ENCODE measurements at places on chromosomes 7 and 10.

- DNase-seq: no peak
These were observed 350.0 kb downstream of the ACTR3B start for GRCh38 chr7:153109566-153109965.

DNA sequence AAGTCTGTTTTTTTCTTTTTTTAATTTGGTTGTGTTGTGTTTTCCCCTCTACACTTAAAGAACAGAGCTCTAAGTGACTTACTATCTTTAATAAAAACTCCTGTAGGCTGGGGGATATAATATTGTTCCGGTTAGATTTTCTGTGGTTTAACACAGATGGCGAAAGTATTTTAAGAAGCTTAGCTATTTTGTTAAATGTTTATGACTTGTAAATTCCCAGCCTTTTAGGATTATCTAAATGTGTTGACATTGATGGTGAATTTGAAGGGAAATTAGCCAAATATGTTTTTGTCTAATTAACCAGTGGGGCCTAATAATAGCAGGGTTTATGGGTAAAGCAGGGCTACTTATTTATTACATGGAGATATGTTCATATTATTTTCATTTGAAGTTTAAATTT lies 538.5 kb downstream of the INHBA start:
- DNase-seq: no peak

DNA sequence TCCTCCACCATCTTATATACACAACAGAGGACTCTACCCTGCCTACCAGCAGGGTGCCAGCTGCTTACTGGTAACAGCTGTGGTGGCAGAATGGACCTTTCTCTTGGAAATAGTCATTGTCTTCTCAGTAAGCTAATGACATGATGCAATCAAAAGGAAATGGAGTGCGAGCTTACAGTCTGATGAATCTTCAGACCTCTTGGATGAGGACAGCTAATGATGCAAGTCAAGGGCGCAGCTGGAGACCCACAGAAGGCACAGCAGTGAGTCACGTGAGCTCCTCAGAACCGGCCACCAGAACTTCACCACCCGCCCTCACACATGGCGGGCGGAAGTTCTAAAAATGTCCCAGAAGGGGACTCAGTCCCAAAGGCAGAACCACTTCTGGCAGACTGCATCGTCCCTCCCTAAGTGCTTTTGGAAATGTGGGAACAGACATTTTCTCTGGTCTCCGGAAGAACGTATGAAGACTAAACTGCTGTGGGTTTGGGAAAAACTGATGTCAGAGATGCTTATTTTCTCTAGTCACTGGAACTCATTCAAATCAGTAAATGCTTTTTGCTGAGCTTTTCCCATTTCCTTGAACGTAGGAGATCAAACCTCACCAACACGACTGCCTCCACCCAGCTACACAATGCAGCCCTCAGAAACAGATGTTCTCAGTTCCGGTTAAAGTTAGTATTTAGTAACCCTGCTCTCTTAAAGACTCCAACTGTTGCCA lies 96.4 kb downstream of the FAS start:
- no peak for DNase-seq

DNA sequence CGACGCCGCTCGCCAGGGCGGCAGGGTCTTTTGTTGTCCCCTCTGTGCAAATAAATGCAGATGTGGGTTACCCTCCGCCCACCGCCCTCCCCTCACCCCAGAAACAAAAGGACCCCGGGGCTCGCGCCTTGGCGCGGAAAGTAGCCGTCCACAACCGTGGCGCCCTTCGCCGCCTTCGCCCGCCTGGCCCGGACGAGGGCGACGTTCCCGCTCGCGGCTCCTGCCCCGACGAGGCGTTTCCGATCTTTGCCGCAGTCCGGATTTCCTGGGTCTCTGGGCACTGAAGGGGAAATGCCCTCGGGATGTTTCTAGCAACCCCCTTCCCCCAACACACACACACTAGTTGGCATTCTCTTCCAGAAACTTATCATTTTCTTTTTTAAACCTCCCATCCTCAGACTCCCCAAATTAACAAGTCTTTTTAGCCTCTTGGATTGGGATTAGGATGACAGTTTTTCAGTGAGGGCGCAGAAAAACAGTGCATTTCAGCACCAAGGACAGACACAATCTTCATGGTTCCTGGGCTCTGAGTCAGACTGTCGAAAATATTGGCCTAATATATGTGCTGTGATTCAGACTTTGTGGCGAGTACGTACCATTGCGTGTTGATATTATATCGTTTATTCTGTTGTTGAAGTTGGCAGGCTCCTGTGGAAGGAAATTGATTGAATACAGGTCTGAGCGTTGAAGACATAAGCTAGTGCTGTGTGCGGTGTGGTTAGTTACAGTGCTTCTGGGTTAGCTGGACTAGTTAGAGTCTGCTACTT lies 771 bp downstream of the PHYHIPL start:
- peak; percentile 60 for DNase-seq

DNA sequence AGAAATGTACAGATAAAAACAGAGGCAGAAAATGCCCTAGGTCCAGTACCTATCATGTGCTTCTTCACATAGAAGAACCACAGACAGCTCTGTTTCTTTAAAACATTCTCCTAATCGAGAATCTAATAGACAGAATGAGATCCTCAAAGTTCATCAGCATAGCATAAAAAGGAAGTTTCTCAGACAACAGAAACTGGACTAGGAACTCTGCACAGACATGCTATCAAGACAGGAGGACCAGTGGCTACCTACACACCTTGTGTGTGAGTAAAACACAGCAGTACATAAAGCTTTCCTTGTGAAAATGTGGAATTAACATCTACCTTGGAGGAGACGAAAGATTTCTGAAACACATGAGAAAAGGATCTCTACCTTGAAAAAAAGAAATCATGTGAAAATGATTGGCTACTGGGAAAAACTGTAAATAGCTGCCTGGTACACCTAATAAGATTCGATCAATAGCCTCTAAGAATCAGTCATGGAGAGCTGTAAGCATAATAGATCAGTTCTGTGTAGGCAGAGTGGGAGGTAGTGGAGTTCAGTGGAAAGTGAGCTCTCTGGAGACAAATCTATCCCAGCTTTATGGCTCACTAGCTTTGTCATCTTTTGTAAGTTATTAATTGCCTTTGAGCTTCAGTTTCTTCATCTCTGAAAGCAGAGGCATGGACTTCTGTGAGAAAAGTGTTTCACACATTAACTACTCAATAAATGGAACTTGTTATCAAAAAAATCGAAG lies 26.7 kb downstream of the ELAPOR2 start:
- no peak for DNase-seq

- no peak for DNase-seq
These were observed 137.9 kb upstream of the CCDC6 start for GRCh38 chr10:60044242-60044641.

DNA sequence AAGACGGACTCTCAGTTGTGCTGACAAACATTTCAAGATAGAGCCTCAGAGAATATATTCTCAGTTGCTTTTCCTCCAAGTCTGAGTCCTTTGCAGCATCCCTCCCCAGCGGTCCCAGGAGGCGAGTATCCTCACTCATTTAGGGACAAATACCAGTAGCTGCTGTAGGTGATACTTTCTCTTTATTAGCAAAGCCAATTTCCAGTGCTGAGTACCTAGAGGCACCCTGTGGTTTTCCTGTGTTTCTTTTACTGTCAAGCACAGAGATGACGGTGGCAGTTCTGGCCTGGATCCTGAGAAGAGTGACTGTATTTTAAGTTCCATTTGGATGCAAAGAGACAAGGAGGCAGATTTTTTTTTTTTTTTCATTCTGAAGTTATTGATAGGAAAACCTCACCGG lies 1058.4 kb downstream of the SORCS3 start:
- DNase-seq: no peak

DNA sequence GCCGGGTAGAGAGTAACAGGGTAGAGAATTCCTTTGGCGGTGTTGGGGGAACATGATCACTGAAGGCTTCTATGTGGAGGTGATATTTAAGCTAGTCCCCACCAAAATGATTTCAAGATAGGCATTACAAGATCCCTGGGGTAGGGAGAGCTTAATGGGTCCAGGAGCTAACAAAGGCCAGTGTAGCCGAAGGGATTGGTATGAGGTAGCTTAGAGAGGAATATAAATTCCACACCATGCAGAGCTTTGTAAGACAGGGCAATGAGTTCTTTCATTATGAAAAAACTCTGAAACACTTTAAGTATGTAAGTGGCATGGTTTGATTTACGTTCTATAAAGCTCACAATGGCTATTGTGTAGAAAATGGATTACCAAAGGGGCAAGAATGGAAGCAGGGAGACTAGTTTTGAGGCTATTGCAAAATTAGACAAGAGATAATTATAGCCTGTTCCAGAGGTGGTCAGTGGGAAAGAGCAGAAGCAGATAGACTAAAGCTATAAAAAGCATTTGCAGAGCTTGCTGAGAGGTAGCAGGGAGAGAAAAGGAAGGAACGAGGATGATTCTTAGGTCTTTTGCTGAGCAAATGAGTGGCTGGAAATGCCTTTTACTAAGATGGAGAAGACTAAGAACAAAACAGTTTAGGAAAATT lies 119.7 kb upstream of the SLC25A13 start:
- no peak for DNase-seq

GRCh38 chr10:43403911-43404703 lies 4.9 kb downstream of the HNRNPF start:
- DNase-seq: no peak

- no peak for DNase-seq
These were observed 164.6 kb downstream of the GRK5 start for GRCh38 chr10:119371704-119372663.

DNA sequence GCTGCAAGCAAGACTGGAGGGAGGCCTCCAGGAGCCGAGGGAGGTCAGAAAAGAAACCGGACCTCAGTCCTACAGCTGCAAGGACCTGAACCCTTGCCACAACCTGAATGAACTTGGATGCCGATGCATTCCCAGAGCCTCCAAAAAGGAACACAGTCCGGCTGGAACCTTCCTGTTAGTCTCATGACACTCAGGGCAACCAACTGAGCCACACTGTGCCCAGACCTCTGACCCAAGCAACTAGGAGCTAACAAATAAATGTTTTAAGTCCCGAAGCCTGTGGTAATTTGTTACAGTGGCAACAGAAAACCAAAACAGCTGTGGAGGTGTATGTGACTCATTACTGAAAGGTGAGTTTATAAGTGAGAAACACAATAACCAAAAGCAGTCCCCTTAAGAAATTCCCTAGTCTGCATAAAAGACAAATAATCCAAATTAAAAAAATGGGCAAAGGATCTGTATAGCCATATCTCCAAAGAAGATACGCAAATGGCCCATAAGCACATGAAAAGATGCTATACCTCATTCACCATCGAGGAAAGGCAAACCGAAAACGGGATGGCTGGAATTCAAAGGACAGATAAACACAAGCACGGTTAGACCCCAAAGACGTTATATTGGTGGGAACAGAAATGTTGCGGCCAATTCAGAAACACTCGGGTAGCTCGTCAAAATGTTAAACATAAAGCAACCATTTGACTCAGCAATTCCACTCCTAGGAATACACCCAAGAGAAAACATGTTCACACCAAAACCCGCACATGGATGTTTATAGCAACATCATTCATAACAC lies 24.8 kb downstream of the GNA12 start:
- no peak for DNase-seq

DNA sequence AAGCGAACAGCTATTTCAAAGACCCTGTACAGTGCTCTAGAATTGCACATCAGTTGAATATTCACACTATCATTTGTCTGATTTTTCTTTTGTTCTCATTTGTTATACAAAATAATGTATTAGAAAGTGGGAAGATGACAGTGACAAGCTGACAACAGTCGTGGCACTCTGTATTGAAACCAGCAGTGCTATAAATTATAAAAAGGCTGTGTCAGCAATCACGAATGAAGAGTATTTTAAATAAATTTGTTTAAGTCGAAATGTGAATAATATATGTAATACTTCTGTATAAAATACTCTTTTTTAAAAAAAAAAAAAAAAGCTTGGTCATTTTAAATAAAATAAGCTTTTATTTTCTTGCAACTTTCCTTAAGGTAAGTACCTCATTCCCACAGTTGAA lies 122.6 kb downstream of the VPS50 start:
- DNase-seq: no peak

GRCh38 chr7:21134631-21135030 lies 293.3 kb upstream of the SP4 start:
- no peak for DNase-seq

GRCh38 chr7:122546496-122546895 lies 152.4 kb downstream of the RNF133 start:
- DNase-seq: no peak

- DNase-seq: no peak
These were observed 89.2 kb downstream of the ARID5B start for GRCh38 chr10:61990761-61991135.

GRCh38 chr10:53230651-53231050 lies 458.1 kb upstream of the MBL2 start:
- DNase-seq: no peak

DNA sequence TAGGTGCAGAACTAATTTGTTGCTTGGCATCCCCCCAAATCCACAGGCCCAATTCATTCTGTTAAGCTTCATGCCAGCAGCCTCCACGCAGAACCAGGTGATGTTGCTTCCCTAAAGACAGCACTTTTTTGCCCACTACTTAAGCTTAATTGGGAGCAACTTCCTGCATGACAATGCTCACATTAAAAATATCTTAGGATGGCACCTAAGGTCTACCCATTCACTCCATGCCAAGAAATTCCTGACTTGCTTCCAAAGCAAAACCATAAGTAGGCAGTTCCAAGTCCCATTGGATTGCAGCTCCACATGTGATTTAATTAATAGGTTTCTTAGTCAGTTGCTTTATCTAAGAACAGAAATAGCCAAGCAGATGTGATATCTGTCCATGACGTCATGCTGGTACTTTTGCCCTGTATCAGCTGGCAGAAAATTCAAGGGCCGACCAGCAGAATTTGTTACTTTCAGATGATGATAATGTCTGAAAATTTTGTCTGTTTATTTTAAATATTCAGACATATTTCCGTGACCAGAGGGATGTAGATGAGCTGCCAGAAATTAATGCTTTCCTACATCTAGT lies 325.5 kb downstream of the LHFPL3 start:
- no peak for DNase-seq

- no peak for DNase-seq
These were observed 121.4 kb upstream of the CHST15 start for GRCh38 chr10:124214610-124215375.

DNA sequence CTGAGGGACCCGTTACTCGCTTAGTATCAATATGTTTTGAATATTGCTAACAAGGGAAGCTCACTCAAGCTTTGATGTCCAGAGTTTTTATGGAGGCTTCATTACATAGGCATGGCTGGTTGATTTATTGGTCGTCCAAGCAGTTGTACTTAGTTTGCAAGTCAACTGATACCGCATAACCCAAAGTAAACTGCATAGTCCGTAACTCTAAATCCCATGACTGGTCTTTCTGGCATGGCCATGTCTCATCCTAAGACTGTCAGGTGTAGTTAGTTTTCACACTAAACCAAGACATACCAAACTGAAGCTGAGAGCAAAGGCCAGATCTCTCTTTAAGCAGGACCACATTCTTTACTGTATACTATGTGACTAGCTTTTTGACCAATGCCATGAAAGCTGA lies 397.9 kb downstream of the TFEC start:
- DNase-seq: no peak

DNA sequence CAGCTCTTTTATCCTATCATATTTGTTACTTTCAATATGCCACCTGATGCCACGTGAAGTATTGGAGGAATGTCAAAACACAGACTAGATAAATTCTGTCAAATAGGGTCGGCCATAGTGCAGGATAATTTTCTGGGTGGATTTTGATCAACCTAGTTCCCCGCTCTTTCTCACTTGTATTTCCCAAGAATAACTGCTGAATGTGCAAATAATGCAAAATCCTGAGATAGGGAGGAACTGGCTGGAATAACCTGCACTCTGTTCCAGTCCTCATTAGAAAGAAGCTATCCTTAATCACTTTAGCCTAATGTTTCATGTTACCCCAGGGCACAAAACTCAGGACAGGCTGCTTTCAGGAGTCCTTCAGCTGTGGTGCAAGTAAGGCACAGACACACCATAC lies 33.9 kb downstream of the ZWINT start:
- no peak for DNase-seq

GRCh38 chr7:34155220-34155908 lies 250.0 kb downstream of the BMPER start:
- no peak for DNase-seq

Data from hypothalamus (tissue), 51 donors.